ENCODE measurements at places on chromosomes 6 and 20.

DNA sequence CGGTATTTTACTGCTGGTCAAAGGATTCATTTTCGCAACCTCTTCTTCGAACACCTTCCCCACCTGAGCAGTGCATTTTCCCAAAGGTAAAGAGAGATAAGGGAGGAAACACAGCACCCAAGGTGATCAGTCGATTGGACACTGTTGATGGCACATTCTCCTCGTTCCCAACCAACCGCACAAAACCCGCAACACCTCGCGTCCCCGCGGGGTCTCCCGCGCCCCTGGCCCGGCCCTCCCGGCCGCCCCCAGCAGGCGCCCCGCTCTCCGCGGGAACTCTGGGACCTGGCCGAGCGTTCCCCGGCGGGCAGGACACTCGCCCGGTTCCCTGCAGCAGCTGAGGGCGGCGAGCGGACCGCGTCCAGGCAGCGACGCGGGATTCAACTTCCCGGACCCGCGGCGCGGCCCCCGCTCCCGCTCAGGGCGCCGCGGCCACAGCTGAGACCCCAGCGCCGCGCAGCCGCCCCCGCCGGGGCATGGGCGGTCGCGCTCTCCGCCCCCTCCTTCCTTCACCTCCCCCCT is 506 bp downstream of the RGS17 start:
- DNase-seq: no peak

GRCh38 chr6:159079367-159079766 is 34.6 kb upstream of the TAGAP start:
- DNase-seq: no peak

- no peak for DNase-seq
These were observed 40.8 kb downstream of the ZFAND3 start for GRCh38 chr6:37860226-37860839.

DNA sequence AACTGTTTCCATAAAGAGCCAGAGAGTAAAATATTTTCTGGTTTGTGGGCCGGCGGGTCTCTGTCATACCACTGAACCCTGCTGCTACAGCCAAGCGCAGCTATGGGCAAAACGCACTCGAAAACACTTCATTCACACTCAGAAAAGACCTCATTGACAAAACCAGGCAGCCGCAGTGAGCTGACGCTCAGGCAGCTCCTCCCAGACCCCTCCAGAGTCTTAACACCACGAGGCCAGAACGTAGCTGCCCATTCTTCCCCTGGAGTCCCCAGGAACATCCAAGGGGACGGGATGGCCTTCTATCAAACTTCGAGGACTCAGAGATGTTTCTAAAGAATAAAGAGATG is 35.6 kb upstream of the ZBP1 start:
- no peak for DNase-seq

Measured in stimulated activated CD8-positive, alpha-beta memory T cell treated with anti-CD3 and anti-CD28 coated beads, Interleukin-4, amount 100 ng/mL, for 1 hour (primary cell).